ENCODE measurements at places on chromosomes 12 and 14.

DNA sequence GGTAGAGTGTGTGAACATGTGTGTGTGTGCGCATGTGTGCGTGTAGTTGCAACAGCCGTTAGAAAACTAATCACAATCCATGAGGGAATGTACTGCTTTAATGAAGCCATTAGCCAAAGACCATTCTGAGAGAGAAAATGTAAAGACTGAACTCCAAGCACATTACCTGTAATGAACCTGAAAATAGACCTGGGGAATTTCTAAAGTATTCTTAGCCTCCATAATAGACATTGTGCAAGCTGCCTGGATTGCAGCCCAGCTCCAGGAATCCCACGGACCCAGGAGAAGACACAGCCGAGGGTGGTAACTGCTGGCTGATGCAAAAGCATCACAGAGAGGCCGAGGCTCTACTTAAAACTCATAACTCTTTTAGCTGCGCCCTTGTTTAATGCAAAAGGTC is 156.6 kb downstream of the SLC15A4 start:
- DNase-seq = no peak

- DNase-seq = peak; percentile 58
Observed at GRCh38 chr12:112615196-112615595, 176.4 kb upstream of the RPH3A start.

GRCh38 chr12:108616941-108617858 is 16.5 kb downstream of the SELPLG start:
- DNase-seq = no peak

DNA sequence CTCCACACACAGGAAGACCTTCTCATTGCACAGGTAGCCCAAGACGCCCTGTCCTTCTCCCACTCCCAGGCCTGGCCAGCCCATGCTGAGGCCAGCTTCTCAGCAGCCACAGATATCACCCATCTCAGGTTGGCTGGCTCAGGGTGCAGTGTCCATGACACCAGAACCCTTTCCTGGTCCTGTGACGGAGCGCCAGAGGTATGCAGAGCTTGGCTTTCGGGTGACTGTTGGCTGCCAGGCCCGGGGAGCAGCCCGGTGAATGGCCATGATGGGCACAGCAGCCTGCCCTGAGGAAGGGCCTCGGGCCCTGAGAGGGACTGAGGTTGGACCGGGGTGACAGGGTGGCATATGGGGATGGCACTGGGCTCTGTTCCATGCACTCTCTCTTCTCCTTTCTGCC is 173.4 kb downstream of the TSPAN9 start:
- DNase-seq = no peak

DNA sequence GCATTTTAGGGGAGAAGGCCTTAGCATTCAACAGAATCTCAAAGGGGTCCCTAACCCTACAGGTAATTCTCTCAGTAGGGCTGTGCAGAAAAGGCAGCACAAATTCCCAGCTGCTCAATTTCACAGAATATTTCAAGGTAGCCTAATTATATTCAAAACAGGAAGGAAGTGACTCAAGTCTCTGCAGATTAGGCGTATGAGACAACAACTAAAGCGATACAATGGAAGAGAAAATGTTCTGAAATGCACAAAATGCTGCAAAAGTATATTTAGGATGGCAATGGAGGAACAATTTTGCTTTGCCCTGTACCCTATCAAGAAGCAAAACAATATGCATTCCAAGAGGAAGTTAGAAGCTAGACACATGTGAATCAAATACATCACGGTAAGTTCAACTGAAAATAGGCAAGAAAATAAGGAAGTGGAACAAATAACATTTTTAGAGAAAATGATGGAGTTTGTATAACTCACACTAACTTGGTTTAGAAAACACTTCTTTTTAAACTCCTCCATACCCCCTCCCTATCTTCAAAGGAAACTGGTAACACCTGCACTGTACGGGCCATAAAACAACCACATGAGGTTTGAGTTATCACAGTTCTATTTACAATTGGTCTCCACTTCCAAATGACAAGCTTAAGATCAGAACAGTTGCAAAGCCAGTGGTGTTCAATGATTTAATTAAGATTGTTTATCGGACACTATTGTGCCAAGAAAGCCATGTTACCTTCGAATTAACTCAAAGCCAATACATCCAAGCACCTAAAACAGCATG is 1.6 kb downstream of the GIT2 start:
- no peak for DNase-seq

GRCh38 chr14:68548194-68549076 is 244.4 kb downstream of the ZFP36L1 start:
- DNase-seq = no peak

- DNase-seq = no peak
Observed at GRCh38 chr14:72462056-72462455, 431.8 kb downstream of the DPF3 start.

- DNase-seq = no peak
Observed at GRCh38 chr12:50185301-50185895, 18.2 kb upstream of the CERS5 start.

- peak; percentile 72 for DNase-seq
Observed at GRCh38 chr12:1463073-1463905, 131.1 kb downstream of the FBXL14 start.

DNA sequence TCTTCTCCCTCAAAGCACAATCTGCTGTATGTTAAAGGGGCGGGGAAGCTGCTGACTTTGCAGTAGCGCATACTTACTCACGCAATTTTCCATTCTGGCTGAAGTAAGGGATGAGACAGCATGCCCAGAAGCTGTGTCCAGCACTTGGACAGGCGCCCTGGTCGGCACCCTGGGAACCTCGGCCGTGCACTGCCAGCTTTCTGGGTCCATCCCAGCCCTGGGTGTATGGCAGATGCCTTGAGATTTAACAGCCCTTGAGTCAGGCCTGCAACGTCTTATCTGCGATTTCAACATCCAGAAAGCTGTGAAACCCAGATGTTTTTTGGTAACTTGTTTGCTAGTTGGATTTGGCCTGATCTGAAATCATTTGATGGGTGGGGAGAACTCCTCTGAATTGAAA is 16.1 kb downstream of the EML1 start:
- DNase-seq = no peak

DNA sequence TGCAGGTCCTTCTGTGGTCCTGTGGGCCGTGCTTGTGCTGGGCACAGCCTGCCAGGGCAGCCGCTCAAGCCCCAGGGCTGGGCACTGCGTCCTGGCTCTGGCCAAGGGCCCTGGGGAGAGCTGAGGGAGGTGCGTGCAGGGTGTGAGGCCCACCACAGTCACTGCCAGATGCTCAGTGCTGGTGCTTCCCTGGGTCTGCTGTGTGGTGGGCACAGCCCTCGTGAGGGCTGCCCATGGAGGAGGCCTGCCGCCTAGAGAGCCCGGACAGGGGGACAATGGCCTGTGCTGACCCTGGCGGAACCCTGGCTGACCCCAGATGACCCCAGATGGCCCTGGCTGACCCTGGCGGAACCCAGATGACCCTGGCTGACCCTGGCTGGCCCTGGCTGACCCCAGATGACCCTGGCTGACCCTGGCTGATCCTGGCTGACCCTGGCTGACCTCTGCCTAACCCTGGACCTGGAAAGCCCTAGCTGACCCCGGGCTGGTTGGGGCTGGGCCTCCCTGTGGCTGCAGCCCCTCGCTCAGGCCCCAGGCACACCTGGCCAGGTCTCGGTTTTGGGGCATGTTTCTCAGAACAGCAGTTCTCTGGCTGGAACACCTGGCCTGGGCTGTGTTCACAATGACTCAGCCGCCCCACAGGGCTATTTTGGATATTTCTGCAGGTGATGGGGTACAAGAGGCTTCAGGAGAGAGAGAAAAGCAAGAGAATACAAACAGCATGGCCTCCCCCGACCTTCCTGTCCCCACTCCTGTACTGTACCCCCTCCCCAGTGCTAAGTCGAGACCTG is 55.4 kb downstream of the TMEM121 start:
- no peak for DNase-seq

DNA sequence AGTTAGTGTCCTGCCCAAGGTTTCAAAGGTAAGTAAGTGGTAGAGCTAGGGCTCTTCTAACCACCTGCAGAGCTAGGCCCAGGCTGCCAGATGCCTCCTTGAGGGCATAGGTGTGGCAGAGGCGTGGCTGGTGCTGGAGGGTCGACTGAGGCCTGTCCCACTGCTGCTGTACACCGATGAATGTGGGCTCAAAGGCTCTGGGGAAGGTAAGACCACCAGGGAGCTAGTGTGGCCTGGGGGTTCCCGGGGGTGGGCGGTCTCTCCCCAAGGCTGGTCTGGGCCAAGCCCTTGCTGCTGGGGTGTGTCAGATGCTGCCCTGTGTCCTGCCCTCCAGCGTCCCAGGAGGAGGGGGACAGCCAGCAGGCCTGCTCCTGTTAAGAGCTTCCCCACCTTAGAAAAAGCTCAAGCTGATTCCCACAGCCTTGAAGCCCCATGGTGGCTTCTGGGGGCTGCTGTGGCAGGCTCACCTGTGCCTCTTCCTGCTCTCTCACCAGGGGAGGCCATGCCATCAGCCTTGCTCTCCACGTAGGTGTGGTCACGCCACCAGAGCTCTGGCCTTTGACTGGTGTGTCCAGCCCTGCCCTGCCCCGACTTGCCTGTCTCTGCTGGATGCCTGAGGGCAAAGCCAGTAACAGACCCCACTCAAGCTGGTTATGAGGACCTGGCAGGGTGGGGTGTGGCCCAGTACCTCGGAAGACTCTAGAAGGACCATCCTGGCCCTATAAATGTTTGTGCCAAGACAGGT is 36.8 kb downstream of the SH2B3 start:
- DNase-seq = no peak

GRCh38 chr12:13090054-13090453 is 13.4 kb downstream of the GSG1 start:
- DNase-seq = no peak

GRCh38 chr14:60515511-60516289 is 6.8 kb downstream of the SIX6 start:
- no peak for DNase-seq

GRCh38 chr14:35287431-35288013 is 4.7 kb upstream of the PSMA6 start:
- no peak for DNase-seq

- DNase-seq = no peak
Observed at GRCh38 chr12:46483572-46484395, 111.2 kb upstream of the SLC38A2 start.

- no peak for DNase-seq
Observed at GRCh38 chr12:99027461-99027860, 382.4 kb downstream of the APAF1 start.

- no peak for DNase-seq
Observed at GRCh38 chr12:3456809-3457208, 34.2 kb upstream of the PRMT8 start.

DNA sequence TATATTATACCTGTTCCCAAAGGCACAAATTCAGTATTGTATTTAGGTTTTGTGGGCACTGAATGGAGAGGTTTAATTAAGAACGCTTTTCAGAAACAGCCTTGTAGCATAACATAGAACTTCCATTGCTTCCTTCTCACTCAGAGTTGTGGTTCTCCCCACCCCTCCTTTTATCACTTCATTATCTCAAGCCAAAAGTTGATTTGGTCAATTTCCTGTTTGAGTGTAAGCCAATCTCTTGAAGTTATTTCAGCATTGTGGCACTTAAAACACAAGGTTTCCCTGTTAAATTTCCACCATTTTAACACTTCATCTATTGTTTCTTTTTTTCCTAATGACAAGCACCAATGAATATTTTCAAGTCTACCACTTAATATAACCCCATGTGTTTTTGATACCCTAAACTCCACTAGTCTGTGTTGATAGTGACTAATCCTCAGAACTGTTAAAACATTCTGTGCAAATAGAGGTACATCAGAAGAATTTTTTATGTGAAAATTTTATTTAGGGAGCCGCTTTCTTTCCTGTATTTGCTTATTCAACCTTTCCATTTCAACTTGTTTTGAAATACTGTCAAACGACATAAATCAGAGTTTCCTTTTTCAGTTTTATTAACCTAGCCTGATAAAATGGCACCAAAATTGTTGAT is 340.1 kb downstream of the BCAT1 start:
- no peak for DNase-seq

- peak; percentile 49 for DNase-seq
Observed at GRCh38 chr12:46675736-46676135, 150.1 kb downstream of the SLC38A4 start.

DNA sequence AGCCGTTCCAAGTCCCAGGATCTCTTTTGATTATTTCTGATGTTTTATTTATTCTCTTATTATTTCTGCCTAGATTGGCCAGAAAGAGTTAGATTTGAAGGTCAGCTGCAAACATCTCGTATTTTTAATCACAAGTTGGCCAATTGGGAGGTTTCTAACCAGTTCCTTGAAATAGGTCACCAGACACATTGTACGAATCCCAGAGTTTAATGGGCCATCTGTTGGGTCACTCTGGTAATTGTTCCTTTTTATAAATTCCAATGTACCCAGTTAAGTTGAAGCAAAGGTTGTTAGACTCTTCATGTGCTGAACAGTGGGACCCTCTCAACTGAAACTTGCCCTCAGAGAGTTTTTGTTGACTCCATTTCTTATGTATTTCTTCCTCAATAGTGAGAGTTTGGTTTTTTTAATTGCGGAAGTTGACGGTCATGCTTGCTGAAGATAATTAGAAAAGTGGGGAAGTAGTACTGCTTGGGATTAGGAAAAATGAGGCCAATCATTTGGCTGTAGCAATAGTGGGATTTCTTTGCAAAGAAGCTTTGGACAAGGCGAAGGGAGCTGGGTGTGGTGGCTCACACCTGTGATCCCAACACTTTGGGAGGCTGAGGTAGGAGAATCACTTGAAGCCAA is 382.7 kb upstream of the RGS6 start:
- DNase-seq = no peak

DNA sequence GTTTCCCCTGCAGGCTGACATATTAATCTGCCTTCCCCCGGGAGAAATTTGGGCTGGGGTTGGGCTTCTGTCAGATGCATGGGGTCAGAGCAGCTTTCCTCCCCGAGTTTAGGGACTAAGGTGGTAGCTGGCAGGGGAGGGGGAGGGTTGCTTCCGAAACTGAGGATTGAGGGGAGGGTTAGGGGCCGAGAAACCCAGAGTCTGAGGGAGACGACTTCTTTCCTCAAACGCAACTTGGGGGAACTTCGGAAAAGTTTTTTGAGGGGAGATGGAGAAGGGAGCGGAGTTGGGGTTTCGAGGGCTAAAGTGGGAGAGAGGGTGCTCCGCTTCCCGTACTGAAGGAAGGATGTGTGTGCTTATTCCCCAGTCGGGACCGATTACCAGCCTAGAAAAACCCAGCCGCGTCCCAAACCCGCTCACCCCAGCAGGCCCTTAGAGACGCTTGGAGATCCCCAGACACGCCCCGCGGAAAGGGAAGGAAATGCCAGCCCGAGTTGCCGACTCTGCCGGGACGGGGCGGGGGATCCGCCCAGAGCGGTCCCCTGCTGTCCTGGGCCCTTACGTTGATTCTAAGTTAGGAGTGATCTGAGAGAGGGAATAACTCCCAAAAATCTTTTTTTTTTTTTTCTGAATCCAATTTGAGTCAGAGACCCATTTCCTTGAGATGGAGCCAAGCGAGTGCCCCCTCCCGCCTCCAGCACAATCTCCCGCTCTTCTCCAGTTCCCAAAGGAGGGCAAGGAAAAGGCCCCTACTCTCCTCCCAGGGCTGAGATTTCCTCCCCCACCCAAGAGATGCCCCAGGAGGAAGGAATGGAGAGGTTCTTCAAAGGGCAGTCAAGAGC is 61.9 kb downstream of the SMUG1 start:
- no peak for DNase-seq

Data from NCI-H446 (cell line).